Body of pancreas (tissue), 4 donors: ENCODE measurements at places on chromosomes 11 and 22. TPM values are rescaled to one million over a fixed set of nuclear protein-coding genes. Genes with fewer than 3 reads are reported as not detected.

Gene SLC25A18
- 4.9 TPM for total RNA-seq

DNA sequence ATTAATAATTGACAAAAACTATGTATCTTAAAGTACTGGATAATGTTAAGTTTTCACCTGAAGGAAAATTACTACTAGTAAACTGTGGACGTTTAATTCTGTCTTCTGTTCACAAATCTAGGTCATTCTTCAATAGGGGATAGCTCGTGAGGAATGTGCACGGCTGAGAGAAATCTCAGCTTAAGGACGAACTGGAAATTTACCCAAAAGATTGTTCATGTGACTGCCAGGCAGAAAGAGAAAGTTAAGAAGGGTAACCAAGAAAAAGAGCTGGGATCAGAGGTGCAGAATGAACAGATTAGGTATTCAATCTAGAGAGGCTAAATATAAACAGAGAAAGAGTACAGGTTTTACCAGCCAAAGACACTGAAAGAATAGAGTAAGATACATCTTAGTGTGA, 245.3 kb downstream of the CASP12 start:
- no peak for DNase-seq

Gene C11orf65
- 1.3 TPM for total RNA-seq

GRCh38 chr11:34262531-34263081, 95.2 kb downstream of the ABTB2 start:
- peak; percentile 18 for DNase-seq

Gene PARVG
- 13.2 TPM for total RNA-seq

DNA sequence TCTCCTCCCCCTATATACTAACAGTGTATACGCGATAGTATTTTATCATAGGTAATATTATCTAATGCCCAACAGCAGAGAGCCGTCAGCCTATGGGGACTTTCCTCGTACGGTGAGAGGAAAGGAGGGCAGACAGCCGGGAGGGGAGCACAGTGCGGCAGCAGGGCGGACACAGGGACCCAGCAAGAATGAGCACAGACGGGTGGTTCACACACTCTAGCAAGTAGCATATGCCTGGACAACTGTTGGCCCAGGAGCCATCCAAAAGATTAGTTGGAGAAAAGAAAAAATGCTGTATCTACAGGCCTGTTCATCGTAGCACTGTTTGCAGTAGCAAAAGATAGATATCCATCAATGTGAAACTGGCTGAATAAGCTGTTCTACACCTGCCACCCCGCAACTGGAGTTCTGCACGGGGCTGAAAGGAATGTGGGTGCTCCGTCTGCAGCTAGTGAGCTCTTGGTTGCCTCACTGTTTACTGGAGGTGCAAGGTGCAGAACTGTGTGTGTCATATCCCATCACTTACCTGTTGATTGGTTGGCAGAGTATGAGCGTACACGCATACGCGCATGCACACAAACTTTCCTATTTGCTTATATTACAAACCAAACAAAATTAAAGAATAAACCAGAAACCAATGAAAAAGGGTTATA, 324.3 kb downstream of the TBC1D22A start:
- DNase-seq: no peak

DNA sequence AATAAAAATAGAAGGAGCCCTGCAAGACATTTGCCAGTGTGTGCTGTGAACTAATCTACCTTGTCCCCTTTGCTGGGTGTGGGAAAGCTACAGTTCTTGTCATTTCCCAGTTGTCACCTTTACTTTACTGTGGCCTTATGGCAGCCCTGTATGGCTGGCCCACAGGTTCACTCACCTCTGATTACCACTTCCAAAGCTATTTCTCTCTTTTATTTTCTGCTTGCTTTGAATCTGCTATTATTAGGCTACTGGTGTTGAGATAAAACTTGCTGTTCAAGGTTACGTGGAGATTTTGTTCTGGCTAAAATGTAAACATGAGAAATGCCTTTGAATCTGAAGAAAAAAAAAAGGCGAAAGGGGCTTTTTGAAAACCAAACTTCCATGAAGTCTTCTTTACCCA, 9.6 kb upstream of the CABP2 start:
- DNase-seq: no peak

DNA sequence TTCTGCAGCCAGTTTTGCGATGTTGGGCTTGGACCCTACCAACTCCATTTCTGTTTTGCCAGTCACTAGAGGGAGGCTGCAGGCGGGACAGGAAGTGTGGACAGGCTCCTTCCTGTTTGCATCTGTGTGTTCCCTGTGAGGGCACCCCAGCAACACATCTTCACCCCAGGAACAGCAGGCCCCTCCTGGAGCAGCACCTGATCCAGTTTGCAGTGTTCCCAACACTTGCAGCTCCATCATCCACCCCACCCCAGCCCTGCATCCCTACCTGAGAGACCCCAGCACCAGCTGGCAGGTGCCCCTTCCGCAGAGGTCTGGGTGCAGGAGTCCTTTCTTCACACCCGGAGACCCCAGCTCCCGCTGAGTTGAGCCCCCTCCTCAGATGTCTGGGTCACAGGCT, 7.4 kb upstream of the VSIG10L2 start:
- no peak for DNase-seq

GRCh38 chr22:46053563-46054090, 76.7 kb upstream of the WNT7B start:
- DNase-seq: peak; percentile 79

Gene C11orf42
- total RNA-seq: not detected

DNA sequence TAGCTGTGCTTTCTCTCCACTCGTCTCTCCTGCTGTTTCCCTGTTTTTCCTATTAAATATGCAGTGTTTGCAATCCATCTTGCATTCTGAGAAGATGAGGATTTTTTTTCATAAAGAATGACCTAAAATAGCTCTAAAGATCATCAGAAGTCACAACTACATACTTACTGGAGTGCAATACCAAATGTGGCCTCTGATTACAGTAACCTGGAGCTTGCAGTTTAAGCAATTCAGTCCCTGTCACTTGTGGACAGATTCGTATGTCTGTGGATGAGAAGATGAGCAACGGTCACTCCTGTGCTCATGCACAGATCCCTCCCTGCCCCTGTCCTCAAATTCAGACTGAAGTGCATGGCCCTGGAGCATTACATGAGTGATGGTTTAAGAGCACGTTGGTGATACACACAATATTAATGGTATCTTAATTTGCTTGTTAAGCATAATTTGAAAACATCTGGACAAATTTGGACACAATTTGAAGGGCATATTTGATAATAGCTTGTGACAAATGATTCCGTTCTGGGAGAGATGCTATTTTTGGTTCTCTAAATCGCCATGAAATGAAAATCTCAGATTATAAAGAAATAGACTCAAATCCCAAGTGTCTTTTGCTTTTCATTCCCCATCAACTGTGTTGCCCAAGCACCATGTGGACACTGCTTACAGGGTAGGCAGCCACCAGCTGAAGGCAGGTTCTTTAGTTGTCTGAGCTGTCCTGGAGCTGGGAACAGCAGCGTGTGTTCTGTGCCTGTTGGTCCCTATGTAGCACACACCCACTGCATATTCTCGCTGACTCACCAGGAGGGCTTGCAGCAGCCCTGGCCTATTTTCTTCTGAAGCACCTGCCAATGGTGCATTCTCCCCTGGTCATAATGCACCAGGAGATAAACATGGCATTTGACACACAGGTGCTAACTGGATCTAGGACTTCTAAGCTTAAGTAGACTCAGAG, 32.6 kb upstream of the PRAME start:
- DNase-seq: no peak

- DNase-seq: no peak
These were observed 291.8 kb downstream of the MIAT start for GRCh38 chr22:26949193-26949592.

DNA sequence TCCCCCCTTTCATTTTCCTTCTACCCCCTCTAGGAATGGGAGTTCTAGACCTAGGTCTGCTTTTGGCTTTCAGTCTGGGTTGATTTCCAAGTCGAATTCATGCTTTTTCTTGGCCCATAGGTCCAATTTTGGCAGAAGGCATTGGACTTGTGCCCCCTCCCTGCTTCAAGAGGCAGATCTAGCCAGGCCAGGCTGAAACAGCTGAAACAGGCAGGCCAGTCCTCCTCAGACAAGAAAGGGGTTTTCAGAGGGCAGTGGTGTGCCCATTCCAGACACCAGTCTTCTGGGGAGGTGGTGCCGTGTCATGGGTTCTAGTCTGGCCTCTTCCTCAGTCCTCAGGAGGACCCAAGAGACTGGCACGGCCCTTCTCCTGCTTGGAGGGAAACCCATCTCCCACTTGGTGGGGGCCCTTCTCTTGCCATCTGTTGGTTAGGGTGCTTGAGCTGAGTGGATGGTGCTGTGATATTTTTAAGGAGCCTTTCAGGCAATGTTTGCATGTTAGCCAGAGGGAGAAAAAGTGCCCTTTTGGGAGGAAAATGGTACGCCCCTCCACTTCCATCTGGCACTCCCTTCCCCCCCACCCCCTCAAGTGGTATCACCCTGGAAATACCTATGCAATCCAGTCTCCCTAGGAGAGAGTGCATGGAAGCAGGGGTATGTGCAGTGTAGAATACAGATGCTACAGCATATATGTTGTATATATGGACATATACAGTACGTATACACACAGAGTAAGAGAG, 53.6 kb downstream of the SYT13 start:
- DNase-seq: no peak

- no peak for DNase-seq
These were observed 178.7 kb upstream of the POU2AF2 start for GRCh38 chr11:111066846-111067245.

- DNase-seq: peak; percentile 51
These were observed 548.5 kb downstream of the BUD13 start for GRCh38 chr11:116224154-116224888.

- no peak for DNase-seq
These were observed 4.0 kb downstream of the RCN1 start for GRCh38 chr11:32094923-32095322.

Gene MMP27
- not detected for total RNA-seq

GRCh38 chr22:26885441-26886261, 228.3 kb downstream of the MIAT start:
- no peak for DNase-seq

- no peak for DNase-seq
These were observed 99.2 kb upstream of the LMO1 start for GRCh38 chr11:8362899-8363298.

DNA sequence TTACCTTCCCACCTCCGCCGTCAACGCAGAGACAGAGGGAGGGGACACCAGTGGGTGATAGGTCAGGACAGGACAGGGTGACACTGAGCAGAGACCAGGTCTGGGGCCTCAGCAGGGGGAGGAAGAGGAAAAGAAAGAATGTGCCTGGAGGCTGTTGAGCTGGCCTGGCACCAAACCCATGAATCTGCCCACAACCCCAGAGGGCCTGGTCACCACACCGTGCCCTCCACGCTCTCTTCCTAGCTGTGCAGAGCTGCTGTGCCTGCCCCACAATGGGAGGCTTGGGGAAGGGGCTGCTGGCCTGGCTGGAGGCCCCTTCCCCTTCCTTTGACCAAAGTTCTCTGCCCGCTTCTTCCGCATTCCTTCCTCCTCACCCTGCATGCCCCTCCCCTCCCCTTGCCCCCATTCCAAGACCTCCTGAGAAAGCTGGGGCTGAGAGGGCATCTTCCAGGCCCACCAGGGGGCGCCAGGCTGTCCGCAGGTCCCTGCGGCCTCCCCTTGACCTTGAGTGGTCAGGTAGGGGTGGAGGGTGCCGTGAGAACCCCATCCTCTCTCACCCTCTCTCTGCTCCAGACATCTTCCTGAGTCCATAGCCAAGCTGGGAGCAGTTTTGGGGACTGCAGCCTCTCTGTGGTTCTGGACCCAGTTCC, 11.0 kb upstream of the CACNA1I start:
- DNase-seq: no peak

GRCh38 chr22:30351226-30351625, 5.5 kb downstream of the SF3A1 start:
- no peak for DNase-seq

Gene SYT9
- not detected for total RNA-seq
